Activated naive CD4-positive, alpha-beta T cell treated with anti-CD3 and anti-CD28 coated beads, Interleukin-2, amount 50 U/mL, for 72 hours (primary cell): ENCODE measurements at places on chromosomes 4 and X. TPM values are rescaled to one million over a fixed set of nuclear protein-coding genes. Genes with fewer than 3 reads are reported as not detected.

Gene KLF8
- total RNA-seq: 7.9 TPM

DNA sequence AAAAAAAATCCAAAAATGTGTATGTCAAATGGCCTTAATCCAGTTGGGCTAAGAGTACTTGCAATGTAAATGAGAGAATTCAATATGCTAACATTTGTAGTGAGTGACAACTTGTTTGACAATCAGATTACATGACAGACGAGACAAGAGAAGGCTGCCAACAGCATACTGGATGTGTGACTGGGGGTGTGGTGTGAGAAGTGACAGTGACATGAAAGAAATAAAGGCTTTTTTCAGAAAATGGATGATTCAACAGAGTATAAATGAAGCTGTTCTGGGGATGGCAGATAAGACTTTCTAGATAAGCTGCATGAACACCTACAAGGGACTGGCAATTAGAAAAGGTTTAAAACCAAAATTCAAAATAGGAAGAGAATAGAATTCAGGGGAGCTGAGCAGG, 143.4 kb downstream of the CENPC start:
- no peak for DNase-seq

Gene LEF1
- 205 TPM for total RNA-seq

Gene DCHS2
- not detected for total RNA-seq

- DNase-seq: no peak
Observed at GRCh38 chr4:170497112-170497511, 407.4 kb upstream of the AADAT start.

GRCh38 chrX:119410027-119410819, 11.1 kb downstream of the SLC25A43 start:
- DNase-seq: no peak

GRCh38 chr4:1910643-1911042, 39.5 kb downstream of the NSD2 start:
- DNase-seq: no peak

GRCh38 chr4:13483768-13484121, 395 bp downstream of the RAB28 start:
- DNase-seq: no peak

DNA sequence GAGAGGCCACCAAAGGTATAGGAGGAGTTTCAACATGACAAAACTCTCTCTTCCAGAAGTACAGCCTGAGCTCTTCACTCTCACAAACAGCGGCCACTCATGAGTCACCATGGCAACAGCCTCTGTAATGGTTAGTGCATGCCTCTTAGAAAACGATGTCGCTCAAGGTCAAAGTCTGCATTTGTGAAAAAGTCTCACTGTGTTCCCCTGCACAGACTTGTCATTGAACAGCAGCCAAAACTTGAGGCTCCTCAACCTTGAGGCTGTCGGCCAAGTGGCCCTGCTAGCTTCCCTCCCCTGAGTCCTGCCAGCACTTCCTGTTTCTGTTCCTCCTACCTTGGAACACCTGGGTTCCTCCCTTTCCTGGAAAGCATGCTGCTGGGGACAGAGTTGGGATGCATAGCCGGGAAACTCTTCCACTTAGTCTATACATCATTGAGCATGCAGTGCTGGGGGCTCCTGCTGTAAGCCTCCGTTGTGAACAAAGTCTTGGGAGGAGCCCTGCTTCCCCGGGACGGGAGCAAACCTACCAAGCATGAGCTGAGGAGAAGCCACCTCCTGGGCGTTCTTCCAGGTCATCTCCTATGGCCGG, 66.6 kb downstream of the ING2 start:
- DNase-seq: no peak

GRCh38 chr4:1987296-1987695, 21.5 kb downstream of the NELFA start:
- DNase-seq: no peak

- DNase-seq: no peak
Observed at GRCh38 chr4:185096032-185096653, 46.9 kb upstream of the SLC25A4 start.

- no peak for DNase-seq
Observed at GRCh38 chr4:10762561-10762960, 78.0 kb upstream of the CLNK start.

DNA sequence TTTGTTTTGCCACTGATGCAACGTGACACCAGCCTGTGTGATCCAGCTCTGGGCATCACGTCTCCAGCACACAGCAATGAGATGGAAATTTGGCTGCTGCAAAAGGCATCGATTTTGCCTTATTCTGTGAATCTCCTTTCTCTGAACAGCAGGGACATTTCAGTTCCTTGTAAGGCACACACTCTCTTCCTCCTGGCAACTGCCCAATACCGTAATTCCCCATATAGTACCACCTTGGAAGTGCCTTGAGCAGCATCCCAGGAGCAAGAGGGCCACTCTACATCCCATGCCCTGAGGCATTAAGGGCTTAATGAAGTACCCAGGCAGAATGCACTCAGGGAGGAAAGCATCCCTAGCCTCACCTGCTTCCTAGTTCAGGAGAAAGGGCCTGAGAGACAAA, 10.5 kb upstream of the MAMLD1 start:
- no peak for DNase-seq

Gene NPY2R
- not detected for total RNA-seq

DNA sequence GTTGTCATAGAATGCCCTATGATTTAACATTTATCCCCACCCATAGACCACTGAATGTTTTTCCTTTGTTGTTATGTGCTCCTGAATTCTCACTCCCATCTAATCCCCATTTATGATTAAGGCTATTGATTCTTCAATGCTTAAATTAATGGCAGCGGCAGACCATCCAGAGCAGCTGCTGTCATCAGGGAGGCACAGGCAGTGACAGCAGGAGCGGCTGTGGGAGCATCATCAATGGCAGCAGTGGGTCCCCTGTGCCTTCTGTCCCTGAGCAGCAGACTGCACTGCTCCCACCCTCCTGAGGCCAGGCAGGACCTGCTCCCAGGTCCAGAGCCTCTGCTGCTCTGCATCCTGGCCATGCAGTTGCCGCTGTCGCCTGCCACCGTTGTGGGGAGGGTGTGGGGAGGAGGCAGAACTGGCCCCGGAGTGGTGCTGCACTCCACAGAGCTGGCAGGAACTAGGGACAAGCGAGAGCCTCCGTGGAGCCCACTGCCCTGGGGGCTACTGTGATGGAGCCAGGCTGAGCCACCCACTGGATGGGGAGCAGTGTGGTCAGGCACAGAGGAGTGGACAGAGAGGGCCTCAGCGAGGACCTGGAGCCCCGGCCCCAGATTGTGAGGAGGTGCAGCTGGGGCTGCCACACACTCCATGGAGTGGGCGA, 29.0 kb downstream of the NAA11 start:
- no peak for DNase-seq

DNA sequence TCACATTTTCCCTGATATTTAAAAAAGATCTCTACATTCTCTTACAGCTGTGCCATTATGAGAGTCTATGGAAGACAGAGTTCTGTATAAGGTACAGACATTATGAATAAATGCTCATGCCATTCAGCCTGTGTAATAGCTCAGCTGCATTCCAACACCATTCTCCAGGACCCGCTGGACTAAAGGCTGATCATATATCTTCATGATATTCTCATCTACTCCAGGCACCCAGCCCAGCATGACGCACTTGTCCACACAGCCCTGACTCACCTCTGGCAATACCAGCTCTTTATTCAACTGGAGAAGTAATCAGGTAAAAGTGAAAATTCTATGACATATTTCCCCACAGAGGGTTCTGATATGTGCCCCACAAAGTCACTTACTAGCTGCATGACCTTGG, 437.5 kb upstream of the FGF16 start:
- DNase-seq: no peak

Gene BEX1
- 0.46 TPM for total RNA-seq

- DNase-seq: no peak
Observed at GRCh38 chr4:175542786-175543185, 269.3 kb downstream of the GPM6A start.

DNA sequence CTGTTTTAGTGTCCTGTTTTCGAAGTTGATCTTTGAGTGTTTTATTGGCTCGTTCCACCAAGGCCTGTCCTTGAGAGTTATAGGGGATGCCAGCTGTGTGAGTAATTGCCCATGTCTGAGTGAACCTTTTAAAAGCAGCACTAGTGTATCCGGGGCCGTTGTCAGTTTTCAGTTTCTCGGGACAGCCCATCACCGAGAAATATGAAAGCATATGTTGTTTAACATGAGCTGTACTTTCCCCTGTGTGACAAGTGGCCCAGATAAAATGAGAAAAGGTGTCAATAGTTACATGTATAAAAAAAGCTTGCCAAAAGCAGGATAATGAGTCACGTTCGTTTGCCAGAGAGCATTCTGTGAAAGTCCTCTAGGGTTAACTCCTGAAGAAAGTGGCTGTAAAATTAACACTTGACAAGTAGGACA, 48.6 kb upstream of the RASSF6 start:
- no peak for DNase-seq

DNA sequence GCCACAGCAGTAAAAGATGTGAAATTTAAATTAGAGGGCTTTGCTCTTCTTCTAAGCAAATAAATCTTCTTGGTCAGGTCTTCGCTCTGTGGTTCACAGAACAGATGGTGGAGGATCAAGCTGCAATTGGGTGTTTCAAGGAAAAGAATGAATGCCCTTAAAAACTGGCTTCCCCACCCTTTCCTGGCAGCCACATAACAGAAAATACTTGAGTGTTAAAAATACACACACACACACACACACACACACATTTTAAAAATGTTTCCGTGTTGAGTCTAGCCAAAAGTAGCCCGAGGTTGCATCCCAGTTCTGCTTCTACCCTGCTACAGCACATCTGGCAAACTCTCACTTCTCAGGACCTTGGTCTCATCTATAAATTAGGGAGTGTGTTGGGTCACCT, 56.7 kb upstream of the FGFBP2 start:
- no peak for DNase-seq

GRCh38 chrX:133495464-133496391, 80.4 kb upstream of the GPC4 start:
- no peak for DNase-seq

DNA sequence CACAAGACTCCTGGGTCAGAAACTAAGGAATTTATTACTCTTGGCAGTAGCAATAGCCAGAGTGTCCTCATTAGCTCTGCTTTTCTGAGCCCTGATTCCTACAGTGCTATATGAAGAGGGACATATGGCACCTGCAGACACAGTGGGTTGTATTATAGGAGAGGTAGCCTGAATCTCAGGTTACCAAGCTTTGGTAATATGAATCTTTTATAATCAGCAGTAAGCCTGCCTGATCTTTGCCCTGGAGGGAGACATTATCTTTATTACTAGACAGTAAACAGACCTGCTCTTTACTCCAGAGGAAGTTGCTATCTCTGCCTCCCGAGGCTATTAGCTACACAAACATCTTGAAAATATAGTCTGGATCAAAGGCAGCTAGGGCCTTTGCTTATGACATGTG, 62.5 kb upstream of the HOPX start:
- no peak for DNase-seq

- DNase-seq: no peak
Observed at GRCh38 chrX:13547671-13548070, 21.7 kb upstream of the EGFL6 start.

DNA sequence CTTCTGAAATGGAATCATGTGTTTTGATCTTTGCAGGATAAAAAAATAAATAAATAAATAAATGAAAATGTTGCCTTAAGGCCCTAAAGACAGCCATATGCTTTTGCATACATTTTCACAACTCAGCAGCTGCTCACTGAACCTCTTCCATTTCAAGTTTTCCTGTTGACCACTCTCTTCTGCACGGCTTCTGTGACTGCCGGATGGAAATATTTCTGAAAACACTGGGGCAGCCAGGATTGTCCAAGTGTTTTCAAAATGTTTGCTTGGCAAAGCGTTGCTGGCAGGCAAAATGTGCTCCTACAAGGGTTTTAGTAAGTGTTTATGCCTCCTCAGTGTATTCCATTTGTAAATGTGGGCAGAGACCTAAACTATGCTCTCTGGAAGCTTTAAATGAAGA, 208.1 kb upstream of the IL1RAPL1 start:
- no peak for DNase-seq

DNA sequence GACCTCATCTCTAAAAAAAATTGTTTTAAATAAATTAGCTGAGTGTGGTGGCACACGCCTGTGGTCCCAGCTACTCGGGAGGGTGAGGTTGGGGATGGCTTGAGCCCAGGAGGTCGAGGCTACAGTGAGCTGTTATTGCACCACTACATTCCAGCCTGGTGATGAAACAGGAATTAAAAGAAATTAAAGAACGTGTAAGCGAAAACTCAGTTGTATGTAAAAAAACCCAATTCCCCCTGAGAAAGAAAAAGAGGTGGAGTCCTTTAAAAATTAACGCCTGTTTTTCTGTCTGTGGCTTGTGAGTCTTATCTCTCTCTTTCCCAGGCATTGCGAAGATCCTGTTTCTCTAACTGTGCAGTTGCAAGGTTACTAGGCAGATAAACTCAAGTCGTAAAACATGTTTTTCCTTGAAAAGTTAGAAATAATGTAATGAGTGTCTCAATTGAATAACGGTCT, 22.1 kb downstream of the EPGN start:
- no peak for DNase-seq

Gene ING2
- 18.8 TPM for total RNA-seq

GRCh38 chr4:5785806-5786680, 75.0 kb downstream of the EVC start:
- no peak for DNase-seq

GRCh38 chr4:3677748-3678070, 88.5 kb upstream of the ADRA2C start:
- DNase-seq: no peak

GRCh38 chr4:84336964-84337705, 162.0 kb downstream of the NKX6-1 start:
- DNase-seq: no peak

DNA sequence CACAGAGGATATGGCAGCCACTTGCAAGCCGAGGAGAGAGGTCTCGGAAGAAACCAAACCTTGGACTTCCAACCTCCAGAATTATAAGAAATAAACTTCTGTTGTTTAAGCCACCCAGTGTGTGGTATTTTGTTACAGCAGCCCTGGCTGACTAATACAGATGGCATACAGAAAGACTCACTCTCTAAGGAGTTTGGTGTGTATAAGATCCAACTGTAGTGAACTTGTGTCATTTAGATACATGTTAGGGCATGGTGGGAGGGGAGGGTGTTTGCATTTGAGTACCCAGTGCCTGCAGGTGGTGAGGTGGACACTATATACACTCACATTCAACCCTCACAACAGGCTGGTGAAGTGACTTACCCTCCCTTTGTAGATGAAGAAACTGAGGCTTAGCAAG, 233.2 kb upstream of the KLF3 start:
- DNase-seq: no peak

Gene SRPX
- total RNA-seq: not detected

- DNase-seq: no peak
Observed at GRCh38 chrX:17547658-17548057, 172.7 kb downstream of the NHS start.

DNA sequence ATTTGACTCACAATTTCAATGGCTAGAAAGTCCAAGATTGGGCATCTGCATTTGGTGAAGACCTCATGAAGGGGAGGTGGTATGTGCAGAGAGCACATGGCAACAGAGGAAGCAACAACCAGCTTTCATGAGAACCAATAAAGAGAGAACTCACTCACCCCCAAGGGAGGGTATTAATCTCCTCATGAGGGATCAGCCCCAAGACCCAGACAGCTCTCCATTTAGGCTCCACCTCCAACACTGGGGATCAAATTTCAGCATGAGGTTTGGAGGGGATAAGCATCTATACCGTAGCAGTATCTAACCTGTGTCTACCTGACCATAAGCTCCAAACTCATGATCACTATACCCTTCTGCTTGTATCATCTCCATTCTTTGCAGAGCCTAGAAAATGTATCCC, 9.3 kb upstream of the TBC1D19 start:
- DNase-seq: no peak

- DNase-seq: no peak
Observed at GRCh38 chr4:122873146-122873545, 46.5 kb downstream of the FGF2 start.
